ENCODE measurements at places on chromosomes 5 and 9. TPM values are rescaled to one million over a fixed set of nuclear protein-coding genes. Genes with fewer than 3 reads are reported as not detected.

GRCh38 chr5:135024956-135025729 lies 8.9 kb downstream of the PITX1 start:
- DNase-seq: no peak

- no peak for DNase-seq
Observed at GRCh38 chr5:129104915-129105455, 10.4 kb downstream of the ISOC1 start.

DNA sequence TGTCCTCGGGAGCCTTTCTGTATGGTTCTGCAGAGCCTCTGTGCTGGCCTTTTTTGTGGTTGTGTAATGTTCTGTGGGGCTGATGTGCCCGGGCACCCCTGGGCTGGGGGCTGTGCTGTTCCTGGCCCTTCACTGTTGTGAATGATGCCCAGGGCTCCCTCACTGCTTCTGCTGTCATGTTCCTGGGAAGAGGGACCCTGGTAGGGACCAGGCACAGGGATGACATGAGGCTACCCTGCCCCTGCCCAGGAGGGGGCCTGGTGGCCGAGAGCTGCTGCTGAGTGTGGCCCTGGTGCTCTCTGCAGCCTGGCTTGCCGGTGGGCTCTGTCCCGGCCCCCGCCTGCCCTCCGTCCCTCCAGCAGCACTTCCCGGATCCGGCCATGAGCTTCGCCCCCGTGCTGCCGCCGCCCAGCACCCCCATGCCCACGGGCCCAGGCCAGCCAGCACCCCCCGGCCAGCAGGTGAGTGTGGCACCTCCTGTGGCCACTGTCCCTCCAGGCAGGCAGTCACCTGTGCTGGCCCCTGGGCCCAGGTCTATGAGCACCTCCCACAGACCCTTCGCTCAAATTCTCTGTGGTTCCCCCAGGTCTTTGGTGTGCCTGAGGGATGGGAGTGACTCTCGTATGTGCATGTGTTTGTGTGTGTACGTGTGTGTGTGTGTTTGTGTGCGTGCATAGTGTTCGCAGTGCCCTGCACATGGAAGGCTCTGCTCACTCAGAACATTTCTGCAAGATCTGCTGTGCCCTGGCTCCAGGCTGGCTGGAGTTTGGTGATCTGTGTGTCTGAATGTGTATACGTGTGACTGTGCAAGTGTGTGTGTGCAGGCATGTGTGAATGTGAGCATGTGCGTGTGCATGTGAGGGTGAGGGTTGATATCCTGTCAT lies 72.3 kb downstream of the WNK2 start:
- no peak for DNase-seq

GRCh38 chr5:157820593-157821252 lies 38.2 kb downstream of the CLINT1 start:
- no peak for DNase-seq

Gene ANP32B
- 65.7 TPM for total RNA-seq

All from thoracic aorta (tissue), 2 donors.